Kidney glomerular epithelial cell (primary cell): ENCODE measurements at places on chromosomes 5 and 9.
A peak's percentile ranks its signal among the peaks of the same experiment; 100 is the strongest.

GRCh38 chr9:97802276-97802675, 50.8 kb upstream of the FOXE1 start:
- peak; percentile 79 for DNase-seq

DNA sequence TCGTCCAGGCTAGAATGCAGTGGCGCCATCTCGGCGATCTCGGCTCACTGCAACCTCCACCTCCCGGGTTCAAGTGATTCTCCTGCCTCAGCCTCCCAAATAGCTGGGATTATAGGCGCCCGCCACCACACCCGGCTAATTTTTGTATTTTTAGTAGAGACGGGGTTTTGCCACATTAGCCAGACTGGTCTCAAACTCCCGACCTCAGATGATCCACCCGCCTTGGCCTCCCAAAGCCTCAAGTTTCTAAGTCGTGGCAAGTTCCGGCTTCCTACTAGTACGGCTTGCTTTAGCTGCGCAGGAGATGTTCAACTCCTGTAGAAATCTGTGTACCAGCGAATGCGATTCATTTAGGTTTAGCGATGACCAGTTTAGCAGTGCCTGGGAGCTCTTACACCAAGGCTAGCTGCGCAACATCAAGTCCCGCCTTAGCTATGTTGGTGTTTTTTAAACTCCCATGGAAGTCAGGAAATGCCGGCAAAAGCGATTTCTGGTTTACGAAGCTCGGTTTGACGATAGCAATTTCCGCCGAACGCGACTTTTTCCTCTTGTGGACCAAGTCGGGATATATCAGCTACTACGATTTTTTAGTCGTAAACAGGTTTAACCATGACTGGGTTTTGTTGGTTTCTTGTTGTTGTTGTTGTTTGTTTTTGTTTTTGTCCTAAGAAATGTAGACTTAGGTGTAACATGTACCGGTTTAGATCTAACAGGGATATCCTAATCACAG, 46.4 kb downstream of the ANXA2R start:
- no peak for DNase-seq

DNA sequence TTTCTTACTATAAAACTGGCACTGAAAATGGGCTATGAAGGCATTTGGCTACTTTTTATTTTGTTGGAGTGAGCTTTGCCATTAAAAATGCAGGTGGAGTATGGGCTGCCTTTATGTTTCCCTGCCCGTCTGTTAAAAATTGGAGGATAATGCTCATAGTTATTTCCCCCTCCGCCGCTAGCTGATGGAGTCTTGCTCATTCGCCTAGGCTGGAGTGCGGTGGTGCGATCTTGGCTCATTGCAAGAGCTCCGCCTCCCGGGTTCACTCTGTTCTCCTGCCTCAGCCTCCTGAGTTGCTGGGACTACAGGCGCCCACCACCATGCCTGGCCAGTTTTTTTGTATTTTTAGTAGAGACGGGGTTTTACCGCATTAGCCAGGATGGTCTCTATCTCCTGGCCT, 8.6 kb downstream of the G3BP1 start:
- no peak for DNase-seq

- no peak for DNase-seq
Observed at GRCh38 chr5:168940712-168941111, 360.2 kb downstream of the SLIT3 start.

DNA sequence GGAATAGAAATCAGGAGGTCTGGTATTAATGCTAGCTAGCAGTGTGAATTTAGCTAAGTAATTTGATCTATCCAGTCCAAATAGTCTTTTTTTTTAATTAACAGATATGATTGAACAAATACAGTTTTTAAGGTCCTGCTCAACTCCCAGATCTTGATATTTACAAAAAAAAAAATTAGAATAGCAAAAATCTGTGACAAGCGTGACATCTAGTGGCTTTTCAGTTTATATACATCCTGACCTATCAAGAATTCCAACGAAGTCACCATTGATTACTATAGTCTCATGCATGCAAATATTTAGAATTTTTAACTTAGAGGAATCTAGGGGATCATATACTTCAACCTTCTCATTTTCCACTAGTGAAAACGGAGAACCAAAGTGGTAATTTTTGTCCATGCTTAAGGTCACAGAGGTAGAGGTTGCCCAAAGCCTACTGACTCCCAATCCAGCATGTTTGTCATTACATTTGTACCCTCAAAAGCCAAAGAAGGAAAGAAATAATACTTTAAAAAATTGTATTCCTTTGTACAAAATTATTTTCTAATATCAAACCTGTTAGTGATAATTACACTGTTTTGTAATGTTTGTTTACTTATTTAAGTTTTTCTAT, 17.6 kb upstream of the TARS1 start:
- peak; percentile 23 for DNase-seq

DNA sequence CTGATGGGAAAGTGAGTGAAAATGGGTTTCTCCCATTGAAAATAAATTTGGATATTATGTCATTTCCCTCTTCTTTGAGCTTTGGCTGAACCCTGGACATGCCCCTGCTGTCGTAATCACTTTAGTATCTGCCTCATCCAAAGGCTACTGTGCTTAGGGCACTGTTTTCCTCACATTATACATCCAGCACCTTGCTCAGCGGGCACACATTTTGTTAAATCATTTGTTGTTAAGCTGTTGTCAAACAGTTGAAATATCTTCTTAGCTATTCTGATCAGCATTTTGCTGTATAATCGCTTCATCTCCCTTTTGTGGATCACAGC, 352.7 kb upstream of the CD180 start:
- DNase-seq, result no peak

DNA sequence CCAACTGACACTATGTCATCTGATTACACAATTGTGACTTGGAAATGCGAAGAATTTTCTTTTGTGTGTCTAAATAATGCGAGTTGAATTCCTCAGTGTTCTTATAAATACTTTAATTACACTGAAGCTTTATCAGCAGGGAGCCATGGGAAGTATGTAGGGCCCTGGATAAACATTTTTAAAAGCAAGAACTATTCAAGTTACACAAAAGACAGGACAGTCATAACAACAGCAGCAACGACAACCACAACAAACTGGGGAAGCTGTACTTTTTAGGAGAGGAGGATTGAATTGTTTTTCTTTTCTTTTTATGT, 250.3 kb upstream of the ZNF608 start:
- DNase-seq, result peak; percentile 58

DNA sequence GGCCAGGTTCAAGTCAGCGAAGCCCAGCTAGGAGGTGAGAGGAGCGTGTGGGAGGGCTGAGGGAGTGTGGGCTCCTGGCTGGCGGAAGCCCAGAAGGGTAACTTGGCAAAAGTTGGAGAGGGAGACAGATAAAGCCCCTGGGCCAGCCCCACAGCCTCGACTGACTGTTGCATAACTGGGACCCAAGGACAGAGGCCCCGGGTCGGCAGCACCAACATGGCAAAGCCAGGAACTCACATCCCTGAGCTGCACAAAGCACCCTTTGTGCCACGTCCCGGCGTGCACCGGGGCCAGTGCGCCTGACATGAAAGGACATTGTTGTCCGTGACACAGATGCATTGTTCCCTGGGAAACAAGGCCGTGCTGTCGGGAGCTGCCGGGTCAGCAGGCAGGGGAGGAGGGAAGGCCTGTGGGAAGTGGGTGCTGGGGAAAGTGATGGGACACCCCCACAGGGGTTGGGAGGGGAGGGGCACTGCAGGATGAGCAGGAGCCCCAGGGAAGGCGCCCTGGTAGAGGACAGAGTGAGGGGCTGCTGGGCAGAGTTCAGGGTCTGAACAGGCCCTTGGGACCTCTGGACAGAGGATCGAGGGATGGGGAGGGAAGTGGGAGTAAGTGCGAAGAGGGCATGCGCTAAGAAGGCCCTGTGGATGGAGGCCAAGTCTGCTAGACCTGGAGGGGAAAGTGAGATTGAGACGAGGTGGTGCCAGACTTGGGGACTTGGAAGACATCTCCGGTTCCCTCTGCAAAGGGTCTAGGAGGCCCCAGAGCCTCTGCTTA, 13.0 kb upstream of the DPM2 start:
- no peak for DNase-seq

DNA sequence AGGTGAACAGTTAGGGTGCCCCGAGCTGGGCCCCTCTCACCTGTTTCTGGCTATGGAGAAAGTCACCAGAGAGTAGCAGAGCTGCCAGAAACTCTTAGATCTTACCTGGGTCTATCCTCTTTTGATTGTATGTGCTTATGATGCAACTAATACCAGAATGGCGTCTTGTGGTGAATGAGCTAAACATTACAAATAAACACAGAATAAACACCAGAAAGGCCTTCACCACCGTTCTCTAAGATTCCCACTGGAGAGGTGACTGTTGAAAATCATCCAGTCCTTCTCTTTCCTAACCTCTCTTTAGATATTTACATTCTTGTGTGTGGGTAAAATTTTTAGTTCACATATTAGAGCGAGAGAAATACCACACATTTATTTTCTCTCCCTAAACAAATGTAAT, 241.7 kb upstream of the GAS1 start:
- DNase-seq, result no peak

GRCh38 chr5:124935065-124935464, 188.6 kb upstream of the ZNF608 start:
- no peak for DNase-seq

GRCh38 chr5:67028371-67028770, 168.2 kb downstream of the CD180 start:
- DNase-seq, result no peak

DNA sequence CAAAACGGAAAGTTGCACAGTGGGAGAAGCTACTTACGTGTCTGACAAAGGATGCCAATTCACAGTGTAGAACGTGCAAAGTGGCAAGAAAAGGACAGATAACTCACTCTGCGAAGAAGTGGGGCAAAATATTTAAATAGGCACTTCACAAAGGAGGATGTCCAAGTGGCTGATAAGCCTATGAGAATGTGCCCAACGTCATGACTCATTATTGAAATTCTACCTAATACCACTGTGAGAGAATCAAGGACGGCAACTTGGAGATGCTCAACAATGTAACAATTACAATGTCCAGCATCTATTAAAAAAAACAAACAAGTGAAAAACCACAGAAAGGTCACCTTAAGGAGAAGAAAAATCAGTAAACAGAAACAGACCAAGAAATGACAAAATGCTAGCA, 59.0 kb downstream of the NACC2 start:
- no peak for DNase-seq

- no peak for DNase-seq
Observed at GRCh38 chr5:128528126-128528525, 9.9 kb downstream of the FBN2 start.

DNA sequence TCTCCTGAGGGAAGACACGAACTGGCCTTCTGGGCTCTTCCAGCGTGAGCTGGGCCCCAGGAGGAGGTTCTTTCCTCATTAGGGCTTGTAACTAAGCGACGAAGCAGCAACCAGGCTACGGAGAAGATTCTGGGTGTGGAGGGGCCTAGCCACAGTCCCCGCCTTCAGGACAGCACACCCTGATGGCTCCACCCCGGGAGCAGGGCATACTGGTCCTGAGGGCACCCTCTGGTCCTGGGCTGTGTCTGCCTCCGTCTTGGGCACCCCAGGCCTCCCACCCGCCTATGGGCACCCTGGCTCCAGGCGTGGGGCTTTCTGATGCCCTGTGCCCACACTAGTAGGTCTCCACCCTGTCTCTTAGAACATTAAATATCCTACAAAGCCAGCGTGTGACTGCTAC, 136.4 kb downstream of the OLFM1 start:
- no peak for DNase-seq

DNA sequence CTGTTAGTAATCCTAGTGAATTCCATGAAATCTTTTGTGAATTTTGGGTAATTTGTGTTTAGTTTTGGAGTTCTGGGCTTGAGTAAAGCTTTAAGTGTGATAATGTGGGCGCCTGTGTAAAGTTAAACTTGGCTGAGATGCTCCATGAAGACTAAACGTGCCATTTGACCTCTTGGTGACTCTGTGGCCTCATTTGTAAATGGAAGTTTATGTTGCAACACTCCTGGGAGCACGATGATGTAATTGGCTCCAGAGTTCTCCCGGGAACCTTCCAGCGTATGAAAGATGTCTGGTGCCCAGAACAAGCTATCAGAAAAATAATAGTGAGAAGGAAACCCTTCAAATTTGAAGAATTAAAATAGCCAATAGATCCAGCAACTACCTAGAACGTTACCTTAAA, 981.2 kb downstream of the TLE4 start:
- no peak for DNase-seq

- DNase-seq, result no peak
Observed at GRCh38 chr5:158875272-158875679, 224.4 kb downstream of the EBF1 start.

- no peak for DNase-seq
Observed at GRCh38 chr9:16060436-16061129, 507.7 kb downstream of the CCDC171 start.

DNA sequence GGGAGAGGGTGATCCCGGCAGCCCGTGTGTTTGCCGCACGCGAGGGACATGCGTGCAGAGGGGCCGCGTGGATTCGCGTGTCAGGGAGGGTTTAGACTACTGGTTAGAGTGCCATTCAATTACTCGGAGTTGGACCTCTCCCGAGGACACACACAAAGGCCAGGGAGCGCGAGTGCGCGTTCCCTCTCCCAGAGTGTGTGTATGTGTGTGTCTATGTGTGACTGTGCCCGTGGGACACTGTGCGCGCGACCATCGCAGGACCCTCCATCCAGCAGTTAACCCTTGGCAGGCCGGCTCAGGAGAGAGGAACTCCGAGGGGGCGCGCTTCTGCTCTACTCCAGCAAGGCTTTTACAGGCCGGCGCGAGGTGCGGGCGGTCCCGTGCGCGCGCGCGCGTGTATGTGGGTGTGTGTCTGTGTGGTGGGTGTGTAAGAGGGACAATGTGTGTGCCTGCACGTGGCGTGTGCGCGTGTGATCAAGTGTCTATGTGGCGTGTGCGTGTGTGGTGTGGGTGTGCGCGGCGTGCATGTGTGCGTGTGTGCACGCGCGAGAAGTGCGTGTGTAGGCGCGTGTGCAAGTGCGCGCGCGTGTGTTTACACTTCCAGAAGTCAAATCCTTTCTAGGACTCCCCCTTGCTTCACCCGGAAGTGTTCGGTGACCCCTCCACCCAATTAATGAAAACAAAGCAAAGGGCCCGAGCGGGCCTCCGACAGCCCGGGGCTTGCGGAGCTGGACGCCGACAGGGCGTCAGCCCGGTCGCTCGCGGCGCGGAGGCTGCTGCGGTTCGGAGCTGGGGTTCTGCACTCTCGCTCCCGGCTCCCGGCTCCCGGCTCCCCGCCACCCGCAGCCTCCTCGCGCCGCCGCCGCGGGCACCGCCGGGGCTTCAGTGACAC, 75.3 kb upstream of the TBCA start:
- no peak for DNase-seq

- no peak for DNase-seq
Observed at GRCh38 chr5:177985430-177986040, 10.5 kb downstream of the PROP1 start.

- no peak for DNase-seq
Observed at GRCh38 chr9:76654051-76654461, 110.2 kb upstream of the PCA3 start.

DNA sequence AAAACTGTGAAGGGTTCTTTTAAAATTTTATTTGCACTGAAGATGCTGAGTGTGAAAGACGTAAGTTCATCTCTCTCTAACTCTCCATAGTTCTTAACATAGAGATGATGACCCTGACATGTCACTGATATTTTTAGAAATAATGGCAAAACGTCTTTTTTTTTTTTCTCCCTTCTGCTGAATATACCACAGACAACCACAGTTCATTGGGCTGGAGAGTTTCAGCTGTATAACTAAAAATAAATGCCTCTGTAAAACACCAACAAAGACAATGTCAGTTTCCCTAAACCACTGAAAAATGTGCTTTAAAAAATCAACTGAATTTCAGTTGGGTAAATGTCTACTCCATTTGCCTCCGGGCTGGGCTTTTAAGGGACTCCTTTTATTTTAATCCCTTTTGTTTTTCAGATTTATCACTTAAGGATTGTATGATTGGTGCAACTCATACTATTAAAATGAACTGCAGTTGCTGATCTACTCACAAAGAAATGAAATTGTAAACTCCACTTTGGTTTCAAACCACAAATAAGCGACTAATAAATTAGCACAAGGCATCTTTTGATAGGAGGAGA, 830.9 kb upstream of the WWC1 start:
- DNase-seq, result no peak
